ENCODE measurements at places on chromosomes 11 and 22. TPM values are rescaled to one million over a fixed set of nuclear protein-coding genes. Genes with fewer than 3 reads are reported as not detected.

The NCAM1 gene
- total RNA-seq = 421 TPM

The GP1BB gene
- 13.7 TPM for total RNA-seq

The MEI1 gene
- 0.73 TPM for total RNA-seq

The KCTD14 gene
- 2.8 TPM for total RNA-seq

The BIK gene
- total RNA-seq = 0.91 TPM

The P2RY6 gene
- 0.27 TPM for total RNA-seq

GRCh38 chr11:126058105-126058874 lies 4.4 kb downstream of the CDON start:
- no peak for DNase-seq

DNA sequence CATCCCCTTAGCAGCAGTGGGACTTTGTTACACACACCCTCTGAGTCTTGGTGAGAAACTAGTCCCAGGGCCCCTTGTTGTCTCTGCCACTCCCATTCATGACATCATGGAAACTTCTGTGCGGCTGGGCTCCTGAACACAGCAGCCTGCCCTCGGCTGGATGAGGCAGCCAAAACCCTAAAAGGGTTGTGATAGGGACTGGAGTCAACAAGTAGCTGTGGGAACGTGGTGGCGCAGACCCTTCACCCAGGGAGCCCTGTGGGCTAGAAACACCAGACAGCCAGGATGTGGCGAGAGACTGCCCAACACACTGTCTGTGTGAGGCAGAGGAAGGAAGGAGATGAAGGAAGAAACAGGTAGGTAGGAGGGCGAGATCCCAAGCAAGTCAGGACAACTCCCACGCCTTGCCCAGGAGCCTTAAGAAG lies 3.9 kb downstream of the CD3D start:
- no peak for DNase-seq

DNA sequence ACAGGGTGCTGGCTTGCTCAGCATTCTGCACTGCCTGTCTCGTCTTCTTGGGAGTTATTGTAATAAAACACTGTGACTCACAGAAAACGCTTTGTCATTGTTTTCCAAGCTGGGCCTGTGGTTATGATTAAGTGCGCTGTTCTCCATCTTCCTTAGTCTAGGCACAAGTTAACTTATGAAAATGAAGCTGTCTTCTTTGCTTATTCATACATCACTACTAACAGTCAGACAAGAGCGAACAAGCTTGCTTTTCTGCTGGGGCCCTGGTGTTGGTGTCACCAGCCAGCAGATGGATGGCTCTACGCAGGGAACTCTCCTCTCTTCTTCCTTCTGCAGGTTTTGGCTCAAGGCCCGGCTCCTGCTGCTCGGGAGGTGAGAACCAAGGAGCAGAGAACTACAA lies 380.1 kb upstream of the SYN3 start:
- DNase-seq = peak; percentile 81

- DNase-seq = peak; percentile 32
Measured at GRCh38 chr22:40213478-40213877, 35.8 kb downstream of the TNRC6B start.

GRCh38 chr11:14310679-14311078 lies 48.3 kb downstream of the RRAS2 start:
- DNase-seq = no peak

DNA sequence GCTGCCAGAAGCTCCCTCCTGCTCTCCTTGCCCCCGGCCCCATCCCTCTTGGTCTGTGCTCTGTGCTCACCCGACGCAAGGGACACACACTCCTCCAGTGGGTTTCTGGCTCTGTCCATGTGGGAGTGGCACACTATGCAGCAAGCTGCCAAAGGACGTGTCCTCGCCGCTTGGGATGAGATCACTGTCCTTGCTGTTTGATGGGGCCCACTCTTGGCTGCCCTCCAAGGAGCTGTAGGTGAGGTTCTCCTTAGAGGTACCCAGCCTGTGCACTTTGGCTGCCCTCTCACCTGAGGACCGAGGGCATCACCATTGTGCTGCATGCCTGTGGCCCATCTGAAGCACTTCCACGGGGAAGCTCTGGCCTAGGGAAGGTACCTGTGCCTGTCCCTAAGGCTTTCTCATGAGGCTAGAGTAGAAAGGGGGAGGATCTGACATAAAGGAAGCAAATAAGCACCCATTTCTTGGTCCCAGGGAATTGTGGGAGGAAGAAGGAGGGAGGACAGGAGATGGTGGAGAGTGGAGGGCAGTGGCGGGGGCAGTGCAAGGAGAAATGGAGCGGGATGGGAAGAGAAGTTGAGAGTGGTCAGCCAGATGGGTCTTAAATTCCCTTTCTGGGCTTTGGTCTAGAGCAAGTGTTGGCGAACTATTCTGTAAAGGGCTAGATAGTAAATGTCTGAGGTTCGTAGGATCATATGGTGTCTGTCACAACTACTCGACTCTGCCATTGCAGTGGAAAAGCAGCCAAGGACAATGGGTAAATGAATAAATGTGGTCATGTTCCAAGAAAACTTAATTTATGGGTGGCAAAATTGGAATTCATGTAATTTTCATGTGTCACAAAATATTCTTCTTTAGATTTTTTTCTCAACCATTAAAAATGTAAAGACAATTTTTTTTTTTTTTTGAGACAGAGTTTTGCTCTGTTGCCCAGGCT lies 47.0 kb upstream of the AMPD3 start:
- DNase-seq = no peak

- DNase-seq = no peak
Measured at GRCh38 chr11:93209466-93209865, 11.7 kb upstream of the SLC36A4 start.

- DNase-seq = no peak
Measured at GRCh38 chr11:21088930-21089329, 419.5 kb downstream of the NELL1 start.

DNA sequence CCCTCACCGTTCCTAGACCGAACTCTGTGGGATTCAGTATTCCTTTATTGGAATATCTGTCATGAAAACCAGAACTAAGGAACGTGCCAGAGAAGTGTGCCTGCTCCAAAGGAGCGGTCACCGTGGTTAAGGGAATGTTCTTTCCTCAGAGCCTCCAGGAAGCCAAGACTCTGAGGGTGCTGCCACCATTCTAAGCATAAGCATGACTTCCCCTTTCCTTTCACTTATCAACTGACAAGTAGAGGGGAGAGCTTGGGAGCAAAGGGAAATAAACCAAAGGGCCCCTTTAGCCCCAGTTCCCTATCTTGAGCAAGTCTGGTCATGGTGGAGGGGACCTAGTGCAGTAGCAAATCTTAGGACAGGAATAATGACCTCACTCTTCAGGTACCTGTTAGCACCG lies 26.8 kb downstream of the CTR9 start:
- no peak for DNase-seq

DNA sequence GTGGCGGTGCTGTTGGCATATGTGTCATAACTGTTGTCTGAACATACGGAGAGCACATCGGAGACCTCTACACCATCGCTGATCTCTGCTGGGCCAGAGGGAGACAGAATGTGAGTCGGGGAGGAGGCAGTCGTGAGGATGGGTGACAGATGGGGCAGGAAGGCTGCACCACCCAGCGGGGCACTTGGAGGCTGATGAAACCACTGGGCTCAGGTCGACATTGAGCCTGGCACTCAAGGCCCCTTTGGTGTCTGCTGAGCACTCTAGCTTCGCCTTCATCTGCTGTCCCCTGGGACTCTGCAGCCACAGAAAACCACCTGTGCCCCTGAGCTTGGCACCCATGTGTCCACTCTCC lies 2.5 kb upstream of the KLHL35 start:
- DNase-seq = no peak

GRCh38 chr11:27158456-27159334 lies 118.1 kb downstream of the BBOX1 start:
- DNase-seq = peak; percentile 78

DNA sequence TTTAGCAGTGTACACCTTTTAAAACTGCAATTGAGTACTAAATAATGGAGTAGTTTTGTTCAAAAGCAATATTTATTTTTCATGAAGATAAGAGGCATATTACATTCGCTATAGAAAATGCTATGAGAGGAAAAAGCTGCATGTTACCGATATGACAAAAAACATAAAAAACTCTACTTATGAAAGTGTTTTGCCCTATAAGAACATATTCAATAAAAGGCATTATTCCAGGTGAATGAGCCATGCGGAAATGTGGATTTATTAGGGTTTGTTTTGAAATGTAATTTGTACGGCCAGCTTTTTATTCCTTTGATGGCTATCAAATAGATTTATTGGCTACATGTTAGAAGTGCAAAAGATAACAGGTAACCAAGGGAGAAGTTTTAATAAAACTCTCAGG lies 129.3 kb upstream of the DDI1 start:
- DNase-seq = no peak

GRCh38 chr11:13336246-13336878 lies 58.8 kb downstream of the BMAL1 start:
- no peak for DNase-seq

DNA sequence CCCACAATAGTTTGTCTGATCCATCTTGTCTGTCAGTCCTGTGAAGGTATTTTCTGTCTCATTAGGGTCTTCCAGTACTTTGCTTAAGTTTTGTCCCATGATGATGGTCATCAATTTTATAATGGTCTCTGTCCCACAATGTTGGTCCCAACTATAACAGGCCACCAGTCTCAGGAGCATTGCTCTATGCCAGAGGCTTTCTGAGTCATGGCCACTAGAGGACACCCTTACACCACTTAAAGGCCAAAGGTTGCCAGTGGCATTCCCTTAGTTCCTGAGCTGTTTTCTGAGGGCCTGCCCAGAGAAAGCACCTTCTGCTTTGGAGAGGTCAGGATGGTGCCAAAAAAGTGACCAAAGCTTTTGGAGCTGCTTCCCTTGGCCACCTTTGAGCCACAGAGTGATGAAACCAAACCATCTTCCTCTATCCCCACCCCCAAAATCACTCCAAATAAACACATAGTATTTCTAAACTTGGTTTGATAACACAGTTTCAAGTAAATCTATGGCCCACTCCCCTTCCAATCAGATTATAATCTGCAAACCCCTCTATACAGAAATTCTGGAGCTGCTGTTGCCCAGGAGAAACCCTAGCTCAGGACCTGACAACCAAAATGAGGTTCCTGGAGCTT lies 19.3 kb downstream of the EIF3F start:
- DNase-seq = peak; percentile 57

DNA sequence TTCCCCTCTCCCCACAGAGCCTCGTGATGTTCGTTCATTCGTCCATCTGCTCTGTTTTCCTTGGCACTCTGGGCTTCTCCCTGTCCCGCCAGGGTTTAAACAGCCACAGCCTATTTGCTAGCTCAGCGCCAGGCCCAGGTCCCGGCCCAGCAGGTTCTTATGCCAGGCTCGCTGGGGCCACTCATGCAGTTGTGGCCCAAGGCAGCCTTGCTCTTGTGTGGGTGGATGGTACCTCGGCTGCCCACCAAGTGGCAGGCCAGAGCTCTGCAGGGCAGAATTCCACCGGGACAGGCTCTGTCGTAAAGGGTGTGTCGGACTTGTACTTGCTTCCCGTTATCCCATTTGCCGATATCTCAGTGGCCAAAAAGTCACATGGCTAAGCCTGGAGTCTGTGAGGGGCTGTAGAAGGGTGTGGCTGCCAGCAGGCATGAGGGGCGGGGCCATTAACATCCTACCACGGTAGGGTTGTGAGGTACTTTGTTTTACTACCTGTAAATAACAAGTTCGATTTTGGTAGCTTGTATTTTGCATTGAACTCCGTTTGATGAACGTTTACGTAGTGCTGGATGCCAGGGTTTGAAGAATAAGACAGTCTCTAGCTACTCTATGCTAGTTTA lies 7.9 kb downstream of the FAM118A start:
- peak; percentile 49 for DNase-seq

DNA sequence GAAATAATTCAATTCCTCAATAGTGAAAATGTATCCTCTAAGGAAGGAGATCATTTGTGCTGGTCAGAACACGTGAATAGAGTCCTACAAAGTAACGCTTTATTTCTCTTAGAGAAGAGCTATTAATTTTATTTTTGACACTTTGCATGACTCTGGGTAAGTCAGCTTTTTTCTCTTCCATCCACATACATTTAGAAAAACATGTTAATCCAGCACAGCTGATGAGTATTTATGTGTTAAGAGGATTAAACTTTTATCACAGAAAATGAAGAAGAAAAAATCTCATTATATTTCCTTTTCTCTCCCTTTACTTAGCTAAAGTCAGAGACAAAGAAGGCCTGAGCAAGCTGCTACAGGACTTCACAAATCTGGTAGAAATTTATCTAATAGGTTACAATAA lies 649.5 kb upstream of the CCDC179 start:
- no peak for DNase-seq

DNA sequence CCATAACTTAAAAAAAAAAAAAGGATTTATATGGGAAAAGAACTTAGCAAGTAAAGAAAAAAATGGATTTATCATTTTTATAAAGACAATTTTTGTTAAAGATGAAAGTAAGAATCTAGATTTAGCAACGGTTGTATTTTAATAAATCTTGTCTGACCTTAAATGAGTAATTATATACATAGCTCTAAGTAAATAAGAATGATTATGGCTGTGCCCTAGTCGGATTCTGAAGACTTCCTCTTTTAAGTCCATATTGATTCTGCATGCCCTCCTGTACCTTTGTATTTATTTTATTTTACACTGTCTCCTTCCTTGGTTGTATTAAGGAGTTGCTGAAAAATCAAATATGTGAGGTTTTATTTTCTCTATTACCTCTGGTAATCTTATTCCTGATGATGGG lies 7.1 kb downstream of the RBX1 start:
- DNase-seq = no peak
